ENCODE measurements at places on chromosomes 1 and 21. TPM values are rescaled to one million over a fixed set of nuclear protein-coding genes. Genes with fewer than 3 reads are reported as not detected.

S100A12 gene
- total RNA-seq, result not detected

TRIM62 gene
- total RNA-seq, result 0.53 TPM

LCE1C gene
- not detected for total RNA-seq

DNA sequence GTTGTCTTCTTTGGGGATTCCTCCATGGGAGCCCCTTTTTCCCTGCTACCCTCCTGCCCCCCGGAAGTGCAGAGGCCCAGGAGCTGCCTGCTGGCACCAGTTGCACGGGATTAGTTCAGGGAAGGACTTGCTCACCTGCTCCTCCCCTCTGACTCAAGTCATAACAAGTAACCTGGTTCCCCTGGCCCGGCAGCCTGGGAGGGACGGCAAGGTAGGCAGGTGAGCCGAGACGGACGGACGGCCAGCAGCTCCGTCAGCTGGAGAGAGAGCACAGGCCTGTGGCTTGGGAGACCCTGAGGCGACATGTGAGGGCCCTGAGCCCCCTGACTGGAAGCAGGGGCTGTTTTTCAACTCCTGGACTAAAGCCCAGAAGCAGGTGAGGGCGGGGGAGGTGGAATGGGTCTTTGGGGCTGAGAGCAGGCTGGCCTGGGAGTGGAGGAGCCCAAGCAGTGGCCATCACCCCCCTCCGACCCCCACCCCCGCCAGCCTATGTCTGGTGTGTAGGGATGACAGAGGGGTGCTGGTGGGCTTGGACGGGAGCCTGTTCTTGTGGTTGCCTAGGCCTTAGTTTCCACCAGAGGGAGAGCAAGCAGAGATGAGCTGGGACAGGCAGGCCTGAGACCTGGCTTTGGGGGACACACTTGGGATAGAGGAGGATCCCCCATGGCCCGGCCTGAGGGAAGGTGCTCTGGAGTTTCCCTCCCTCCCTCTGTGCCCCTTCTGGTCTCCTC is at the start of gene INAVA:
TSS of gene INAVA (plus strand) at position 189 of the 731 bp plus-strand sequence. CDS start 3,501 bp downstream, outside the sequence.
- DNase-seq, result no peak

DNA sequence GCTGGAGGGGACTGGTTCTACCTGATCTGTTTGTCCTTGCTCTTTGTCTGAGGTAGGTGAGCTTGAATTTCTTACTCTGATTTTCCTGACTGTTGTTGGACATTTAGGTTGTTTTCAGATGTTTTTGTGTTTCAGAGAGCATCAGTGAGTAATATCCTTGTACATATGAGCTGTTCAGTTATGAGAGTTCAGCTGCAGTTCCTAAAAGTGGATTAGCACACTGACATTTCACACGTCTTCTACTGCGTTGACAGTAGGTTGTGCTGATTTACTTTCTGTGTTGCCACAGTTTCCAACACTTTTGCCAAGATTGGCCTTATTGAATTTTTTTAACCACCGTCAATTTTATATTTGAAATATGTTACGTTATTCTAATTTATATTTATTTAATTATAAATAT is 27.7 kb downstream of the CXADR start:
- DNase-seq, result no peak

DNA sequence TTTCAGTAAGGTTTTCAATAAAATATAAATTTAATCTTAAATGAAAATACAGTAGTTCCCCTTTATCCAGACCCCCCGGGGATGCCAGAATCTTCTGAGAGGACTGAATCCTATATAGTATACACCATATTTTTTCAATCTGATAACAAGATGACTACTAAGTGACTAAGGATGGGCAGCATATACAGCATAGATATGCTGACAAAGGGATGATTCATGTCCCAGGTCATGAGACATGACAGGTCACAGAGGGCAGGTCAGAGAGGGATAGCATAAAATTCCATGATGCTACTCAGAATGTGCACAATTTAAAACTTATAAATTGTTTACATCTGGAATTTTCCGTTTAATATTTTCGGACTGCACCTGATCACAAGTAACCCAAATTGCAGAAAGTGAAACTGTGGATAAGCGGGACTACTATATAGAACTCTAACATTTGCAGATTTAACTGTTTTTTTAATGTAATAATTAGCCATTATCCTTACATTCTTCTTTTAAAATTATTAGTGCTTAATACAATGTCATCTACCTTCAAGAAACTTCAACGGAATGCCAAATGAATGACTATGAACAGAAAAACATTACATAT is 48.8 kb downstream of the LRRC40 start:
- peak; percentile 42 for DNase-seq
